Activated naive CD8-positive, alpha-beta T cell treated with anti-CD3 and anti-CD28 coated beads, Interleukin-2, amount 10 ng/mL, durations not matched to agents 7 days and 5 days (primary cell): ENCODE measurements at places on chromosomes 2 and 18. TPM values are rescaled to one million over a fixed set of nuclear protein-coding genes. Genes with fewer than 3 reads are reported as not detected.

GRCh38 chr18:40249390-40250080 is 1705.5 kb upstream of the PIK3C3 start:
- no peaks in the 10 kb centered on the region for H3K36me3 ChIP-seq
- H3K27me3 ChIP-seq: no peaks in the 10 kb centered on the region
- H3K4me3 ChIP-seq: no peak overlapping the region
- H3K27ac ChIP-seq: no peak overlapping the region

GRCh38 chr2:47504174-47504810 is 101.3 kb downstream of the MSH2 start:
- H3K4me1 ChIP-seq: peaks cover 30% of the 10 kb centered on the region
- no peak for DNase-seq
- no peak overlapping the region for H3K27ac ChIP-seq

DNA sequence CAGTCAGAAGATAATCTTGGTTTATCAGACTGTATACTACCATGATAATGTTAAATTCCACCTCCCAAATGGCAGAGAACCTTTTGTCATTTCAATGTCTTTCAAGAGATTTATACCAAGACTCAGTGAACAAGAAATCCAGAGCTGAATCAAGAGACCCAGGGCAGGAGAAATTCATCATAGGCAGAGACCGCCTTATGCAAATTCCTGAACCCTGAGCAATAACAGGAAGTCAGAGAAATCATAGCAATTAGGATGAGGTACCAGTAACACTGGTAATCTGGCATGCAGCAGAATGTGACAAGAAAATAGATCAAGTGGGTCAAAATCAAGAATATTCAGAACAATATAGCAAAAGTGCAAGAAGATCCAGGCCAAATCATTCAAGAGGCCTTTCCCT is 412.4 kb upstream of the LRATD1 start:
- no peaks in the 10 kb centered on the region for H3K4me1 ChIP-seq
- no peak overlapping the region for H3K27ac ChIP-seq
- no peak for DNase-seq
- H3K36me3 ChIP-seq: no peaks in the 10 kb centered on the region

UGT1A4 gene
- not detected for total RNA-seq

CYTIP gene
- total RNA-seq: 233 TPM

DNA sequence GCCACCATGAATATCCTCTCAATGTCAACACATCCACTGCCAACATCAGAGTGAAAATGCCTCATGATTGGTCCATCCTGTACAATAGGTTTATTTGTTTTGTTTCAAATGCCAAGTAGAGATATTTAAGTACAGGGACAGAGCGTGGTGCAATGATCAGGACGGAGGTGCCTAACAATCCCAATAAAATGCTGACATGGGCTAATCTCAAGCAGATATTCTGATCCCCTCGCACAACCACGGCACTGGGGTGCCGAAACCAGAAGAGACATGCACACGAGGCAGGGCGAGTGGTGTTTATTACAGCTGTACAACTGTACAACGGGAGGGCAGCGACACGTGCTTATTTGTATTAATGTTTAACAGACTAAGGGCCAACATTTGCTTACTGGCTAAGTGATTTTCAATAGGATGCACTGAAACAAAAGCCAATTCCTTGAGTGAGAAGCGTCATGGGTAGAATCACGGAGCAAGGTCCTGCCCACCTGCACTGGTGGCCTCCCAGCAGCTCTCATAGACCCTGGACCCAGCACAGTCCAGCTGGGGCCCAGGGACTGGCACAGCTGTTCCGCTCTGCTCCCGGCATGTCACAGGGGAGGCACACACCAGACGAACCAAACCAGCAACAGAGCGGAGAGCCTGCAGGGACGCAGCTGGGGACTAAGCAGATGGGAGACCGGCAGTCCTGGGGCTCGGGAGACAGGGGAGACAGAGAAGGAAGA is 101.4 kb downstream of the HDAC4 start:
- H3K36me3 ChIP-seq: peaks cover 3% of the 10 kb centered on the region
- H3K27me3 ChIP-seq: no peaks in the 10 kb centered on the region
- no peak overlapping the region for H3K4me3 ChIP-seq
